NCI-H1048 (cell line): ENCODE measurements at places on chromosomes 7 and 10.

GRCh38 chr10:128867210-128867609, 599.8 kb upstream of the MGMT start:
- DNase-seq = no peak

- no peak for DNase-seq
These were observed 70.2 kb upstream of the MKX start for GRCh38 chr10:27815846-27816245.

GRCh38 chr10:70169649-70170364, 507 bp downstream of the SAR1A start:
- DNase-seq = no peak

- no peak for DNase-seq
These were observed 368.9 kb downstream of the SORCS1 start for GRCh38 chr10:106795619-106796018.

DNA sequence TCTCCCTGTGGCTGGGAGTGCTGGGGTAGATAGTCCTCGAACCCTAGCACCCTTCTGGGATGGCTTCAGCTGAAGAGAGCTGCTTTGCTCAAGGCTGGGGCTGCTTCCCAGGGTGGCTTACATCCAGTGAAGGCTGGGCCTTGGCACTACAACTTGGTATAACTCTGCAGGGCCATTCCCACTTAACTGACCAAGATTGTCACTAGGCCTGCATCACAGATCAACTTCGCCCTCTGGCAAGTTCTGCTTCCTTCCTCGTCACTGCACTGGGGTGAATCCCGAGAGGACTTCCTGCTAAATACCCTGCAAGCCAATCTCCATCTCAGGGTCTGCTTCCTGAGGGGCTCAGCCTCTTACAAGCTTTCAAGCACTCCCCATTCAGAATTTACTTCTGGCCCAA, 195.2 kb downstream of the DOCK4 start:
- no peak for DNase-seq

- no peak for DNase-seq
These were observed 752 bp upstream of the ABCA13 start for GRCh38 chr7:48170506-48170905.

GRCh38 chr10:18456984-18457383, 194.4 kb downstream of the NSUN6 start:
- no peak for DNase-seq

- DNase-seq = no peak
These were observed 537 bp downstream of the SH3PXD2A start for GRCh38 chr10:103854686-103855391.

DNA sequence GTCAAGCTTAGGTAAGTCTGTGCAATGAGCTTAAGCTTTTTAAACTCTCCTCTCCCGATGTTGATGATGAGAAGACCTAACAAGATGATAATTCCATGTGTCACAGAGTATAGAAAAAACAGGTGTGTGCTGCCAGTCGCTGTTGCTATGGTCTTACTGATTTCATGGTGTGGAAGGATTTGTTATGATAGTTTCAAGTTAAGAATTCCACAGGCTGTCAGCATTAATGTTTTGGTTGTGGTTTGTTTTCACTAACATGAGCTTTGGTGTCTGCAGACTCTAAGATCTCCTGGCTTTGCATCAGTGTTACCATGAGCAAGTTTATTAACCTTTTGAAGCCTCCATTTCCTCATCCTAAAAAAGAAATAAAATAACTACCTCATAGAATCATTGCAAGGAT, 123.7 kb downstream of the NSUN6 start:
- DNase-seq = no peak

GRCh38 chr10:29306688-29307087, 17.8 kb downstream of the LYZL1 start:
- no peak for DNase-seq

GRCh38 chr7:81190997-81191768, 272.3 kb upstream of the SEMA3C start:
- no peak for DNase-seq

DNA sequence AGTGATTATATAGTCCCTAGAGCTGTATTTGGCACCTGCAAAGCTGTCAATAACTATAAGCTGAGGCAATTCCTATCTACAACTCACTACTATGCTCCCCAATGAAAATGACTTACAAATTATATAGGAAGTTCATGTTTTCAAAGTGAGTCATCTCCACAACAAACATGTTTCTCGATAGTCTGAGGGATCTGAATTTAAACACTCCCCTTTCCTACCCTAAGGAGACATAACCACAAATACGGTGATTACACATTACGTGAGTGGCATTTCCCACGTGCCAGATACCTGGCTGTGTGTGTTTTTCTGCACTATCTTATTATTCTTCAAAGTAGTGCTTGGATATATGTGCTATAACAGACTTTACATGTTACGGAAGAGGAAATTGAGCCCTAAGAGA, 122.5 kb upstream of the C1QL3 start:
- no peak for DNase-seq

DNA sequence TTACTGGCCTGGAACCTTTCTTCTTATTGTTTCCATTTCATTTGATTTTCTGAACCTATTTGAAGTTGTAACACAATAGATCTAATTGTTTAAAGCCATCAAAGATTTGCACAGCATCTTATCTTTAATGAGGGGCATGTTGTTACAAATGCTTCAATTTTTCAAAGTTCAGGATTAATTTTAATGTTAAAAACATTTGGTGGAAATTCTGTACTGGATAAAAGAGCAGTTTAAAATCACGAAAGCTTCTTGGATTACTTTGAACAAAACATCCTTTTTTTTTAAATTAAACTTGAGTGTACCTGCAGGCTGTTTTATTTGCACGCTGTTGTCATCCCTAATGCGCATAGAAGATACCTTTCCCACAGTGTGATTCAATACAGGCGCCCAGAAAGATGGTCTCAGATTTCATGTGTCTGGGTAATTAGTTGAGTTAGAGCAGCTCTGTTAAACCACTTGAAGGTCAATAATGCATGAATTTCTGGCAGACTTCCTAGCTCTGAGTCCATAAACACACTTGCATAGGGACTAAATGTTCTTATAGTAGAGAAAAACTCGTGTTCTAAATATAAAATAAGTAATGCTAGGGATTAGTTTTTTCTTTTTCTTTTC, 29.3 kb upstream of the DDX50 start:
- peak; percentile 83 for DNase-seq

- no peak for DNase-seq
These were observed 125.9 kb upstream of the LYZL2 start for GRCh38 chr10:30755441-30755953.

GRCh38 chr7:39073432-39073831, 95.7 kb downstream of the POU6F2 start:
- no peak for DNase-seq

- DNase-seq = no peak
These were observed 65.2 kb downstream of the COL13A1 start for GRCh38 chr10:69866688-69867461.

- DNase-seq = no peak
These were observed 8.0 kb downstream of the XRCC2 start for GRCh38 chr7:152667958-152668357.

DNA sequence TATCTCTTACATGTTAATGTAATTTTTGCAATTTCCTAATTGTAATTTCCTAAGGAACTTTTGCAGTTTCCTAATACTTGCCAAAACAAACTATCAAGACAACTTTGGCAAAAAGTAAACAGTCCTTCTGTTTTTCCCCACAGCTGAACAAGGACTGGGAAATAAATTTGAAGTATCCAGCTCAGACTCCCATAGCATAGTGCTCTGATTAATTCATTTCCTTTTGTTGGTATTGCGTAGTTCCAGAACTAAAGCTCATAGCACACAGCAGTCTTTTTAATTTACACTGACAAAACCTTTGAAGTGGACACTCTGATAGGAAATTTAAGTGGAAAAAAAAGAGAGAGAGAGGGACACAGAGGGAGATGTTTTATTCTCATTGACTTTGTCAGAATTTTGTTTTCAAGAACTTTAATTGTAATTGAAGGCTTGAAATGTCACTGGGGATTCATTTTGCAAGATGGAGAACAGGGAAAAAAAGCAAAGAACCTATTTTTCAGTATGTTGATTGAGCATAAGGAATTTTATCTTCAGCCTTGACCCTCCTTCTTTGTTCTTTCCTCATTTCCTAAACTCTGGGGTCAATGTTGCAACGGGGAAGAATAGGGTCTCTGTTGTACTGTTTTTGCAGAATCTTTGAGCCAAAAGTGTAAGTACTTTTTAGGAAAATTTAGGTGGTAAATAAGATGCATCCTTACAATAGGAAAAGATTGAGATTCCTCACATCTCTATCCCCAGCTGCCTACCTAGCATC, 232.2 kb upstream of the NPSR1 start:
- DNase-seq = no peak

GRCh38 chr10:59754951-59755350, 1.7 kb upstream of the MRLN start:
- DNase-seq = no peak

GRCh38 chr7:43552122-43552521, 30.8 kb upstream of the STK17A start:
- DNase-seq = no peak

DNA sequence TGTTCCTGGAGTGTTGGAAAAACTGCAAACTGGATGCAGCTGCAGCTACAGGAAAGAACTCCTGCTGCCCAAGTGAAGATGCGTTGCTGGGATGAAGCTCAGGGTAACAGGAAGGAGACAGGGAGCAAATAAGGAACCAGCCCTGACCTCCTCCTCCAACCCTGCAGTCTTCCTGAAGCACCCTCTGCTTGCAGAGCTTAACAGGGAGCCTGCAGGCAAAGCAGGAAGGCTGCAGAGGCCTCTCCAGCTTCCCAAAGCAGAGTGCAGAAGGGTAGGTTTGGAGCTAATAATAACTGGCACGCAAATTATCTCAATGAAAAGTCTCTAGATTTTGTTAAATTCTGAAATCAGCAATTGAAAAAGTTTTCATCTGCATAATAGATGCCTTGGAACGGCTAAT, 92.5 kb downstream of the SORCS1 start:
- no peak for DNase-seq

- DNase-seq = no peak
These were observed 21.9 kb downstream of the NAPEPLD start for GRCh38 chr7:103127006-103127405.

GRCh38 chr10:61136139-61136538, 192.2 kb upstream of the RHOBTB1 start:
- DNase-seq = no peak

DNA sequence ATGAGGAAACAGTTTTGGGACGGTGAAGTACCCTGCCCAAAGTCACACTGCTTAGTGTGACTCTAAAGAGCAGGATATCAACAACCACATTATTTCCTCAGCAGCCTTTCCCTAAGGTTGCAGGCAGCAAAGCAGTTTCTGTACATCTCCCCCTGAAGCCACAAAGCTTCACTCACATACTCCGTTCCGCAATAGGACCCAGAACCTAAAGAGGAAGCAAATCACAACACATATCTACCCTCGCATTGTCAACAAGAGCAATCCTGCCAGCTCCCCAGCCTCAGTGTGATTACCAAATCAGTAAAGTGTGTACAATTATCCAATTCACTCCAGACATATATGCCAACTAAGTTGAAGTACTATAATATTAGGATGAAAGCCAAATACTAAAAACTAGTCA, 30.8 kb downstream of the VAX1 start:
- no peak for DNase-seq

DNA sequence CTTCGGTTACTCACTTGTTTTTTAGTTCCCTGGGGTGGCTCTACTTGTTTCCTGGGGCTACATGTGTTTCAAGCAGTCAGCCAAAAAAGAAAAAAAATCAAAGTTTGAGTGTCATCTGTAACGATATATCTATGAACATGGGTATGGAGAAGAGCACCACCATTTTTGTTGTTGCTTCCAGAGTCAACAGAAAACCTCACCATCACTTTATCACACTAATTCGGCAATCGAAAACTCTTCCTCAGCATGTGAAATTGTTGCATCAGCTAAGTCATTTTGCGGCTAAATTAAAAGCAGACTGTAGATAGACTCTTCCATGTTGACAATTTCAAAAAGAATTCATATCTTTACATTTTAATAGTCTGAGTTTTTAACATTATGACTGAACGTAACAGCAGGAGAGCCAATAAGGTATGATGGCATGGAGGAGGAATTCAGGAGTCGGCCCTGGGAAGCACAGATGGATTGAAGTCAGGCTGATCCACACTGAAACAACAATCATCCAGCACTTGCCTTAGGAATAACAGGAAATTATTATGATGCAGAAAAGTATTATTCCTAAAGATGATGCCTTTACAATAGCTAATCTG, 455.7 kb upstream of the KLF6 start:
- no peak for DNase-seq

- DNase-seq = no peak
These were observed 19.4 kb downstream of the ACSL5 start for GRCh38 chr10:112393341-112393740.

GRCh38 chr10:129833994-129834739, 129.9 kb downstream of the EBF3 start:
- DNase-seq = no peak

DNA sequence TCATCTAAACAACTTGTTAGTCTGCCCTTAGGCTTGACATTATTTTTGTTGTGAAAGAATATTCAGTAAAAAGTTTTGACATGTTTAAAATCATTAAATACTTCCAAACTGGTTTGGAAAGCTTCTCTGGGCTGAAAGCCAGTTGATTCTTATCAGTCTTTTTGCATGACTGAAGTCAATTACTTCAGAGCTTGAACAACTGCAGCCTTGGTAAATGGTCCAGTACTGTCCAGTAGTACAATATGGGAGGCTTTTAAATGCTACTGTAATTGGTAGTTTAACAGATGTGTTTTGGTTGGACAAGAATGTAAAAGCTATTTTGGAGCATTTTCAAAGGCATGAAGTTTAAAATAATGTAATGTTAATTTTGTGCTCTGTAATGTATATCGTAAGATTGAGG, 103.4 kb downstream of the SDK1 start:
- peak; percentile 17 for DNase-seq

GRCh38 chr7:129522088-129522970, 20.0 kb downstream of the SMKR1 start:
- DNase-seq = no peak

GRCh38 chr10:132281915-132282666, 25.7 kb downstream of the STK32C start:
- DNase-seq = no peak

DNA sequence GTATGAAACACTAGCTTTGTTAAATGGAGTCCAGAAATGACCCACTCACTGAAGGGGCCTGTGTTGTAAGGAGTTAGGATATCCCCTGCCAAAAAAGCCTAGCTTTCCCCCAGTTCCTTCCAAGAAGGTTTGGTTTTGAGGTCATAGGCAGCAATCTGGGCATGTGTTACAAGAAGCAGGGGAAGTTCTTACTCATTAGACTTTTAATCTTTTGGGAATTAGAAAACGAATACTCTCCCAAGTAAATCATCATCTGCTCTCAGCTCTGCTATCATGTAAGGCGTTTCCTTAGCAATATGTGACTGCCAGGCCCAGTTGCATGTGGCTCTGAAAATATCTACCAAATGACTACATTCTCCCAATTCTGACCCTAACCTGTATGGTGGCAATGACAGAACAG, 3.7 kb downstream of the NOD1 start:
- DNase-seq = no peak

GRCh38 chr7:53904355-53904754, 637.8 kb upstream of the VSTM2A start:
- DNase-seq = no peak

DNA sequence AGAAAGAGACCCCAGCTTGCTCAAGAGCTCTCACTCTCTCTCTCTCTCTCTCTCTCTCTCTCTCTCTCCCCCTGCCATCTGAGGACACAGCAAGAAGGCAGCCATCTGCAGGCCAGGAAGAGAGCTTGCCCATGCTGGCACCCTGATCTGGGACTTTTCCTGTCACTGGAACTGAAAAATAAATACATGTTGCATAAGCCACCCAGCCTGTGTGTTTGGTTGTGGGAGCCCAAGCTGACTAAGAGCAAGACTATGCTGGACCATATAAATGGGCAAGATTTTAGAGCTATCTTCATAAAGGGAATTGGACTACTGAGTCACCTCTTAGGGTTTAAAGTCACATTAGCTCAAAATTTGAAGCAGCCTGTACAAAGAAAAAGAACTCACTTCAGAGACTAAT, 98.6 kb downstream of the SLC16A9 start:
- DNase-seq = no peak
